ENCODE measurements at places on chromosomes 1 and 21.

DNA sequence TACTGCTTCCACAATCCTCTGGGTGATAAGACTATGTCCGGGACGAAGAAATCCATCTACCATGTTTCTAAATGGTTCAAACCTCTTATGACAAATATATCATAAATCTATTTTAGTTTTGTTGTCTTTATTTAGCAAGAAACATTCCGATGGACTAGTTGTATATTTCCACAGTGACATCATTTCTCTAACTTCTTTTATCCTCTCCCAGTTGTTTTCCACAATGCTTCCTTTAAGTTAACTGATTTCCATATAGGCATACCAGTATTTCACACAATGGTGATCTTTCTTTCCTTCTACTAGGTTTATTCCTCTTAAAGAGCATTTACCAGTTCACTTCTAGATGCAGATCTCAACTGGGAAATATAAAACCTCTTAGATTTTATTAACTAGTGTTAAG is 44.8 kb downstream of the USP1 start:
- DNase-seq, result no peak
- H3K4me3 ChIP-seq, result no peak overlapping the region
- no peaks in the 10 kb centered on the region for H3K27me3 ChIP-seq
- H3K27ac ChIP-seq, result no peak overlapping the region
- H3K36me3 ChIP-seq, result peaks cover 27% of the 10 kb centered on the region
- peaks cover 6% of the 10 kb centered on the region for H3K4me1 ChIP-seq

GRCh38 chr1:210883821-210884220 is 250.1 kb downstream of the KCNH1 start:
- no peaks in the 10 kb centered on the region for H3K4me1 ChIP-seq
- no peak for DNase-seq
- no peak overlapping the region for H3K27ac ChIP-seq
- peaks cover 16% of the 10 kb centered on the region for H3K27me3 ChIP-seq

GRCh38 chr21:45443595-45444181 is 38.7 kb downstream of the COL18A1 start:
- peaks cover 38% of the 10 kb centered on the region for H3K36me3 ChIP-seq
- no peak overlapping the region for H3K4me3 ChIP-seq
- peaks cover 13% of the 10 kb centered on the region for H3K4me1 ChIP-seq
- H3K27ac ChIP-seq, result peak overlapping the region; percentile 6
- no peaks in the 10 kb centered on the region for H3K27me3 ChIP-seq

DNA sequence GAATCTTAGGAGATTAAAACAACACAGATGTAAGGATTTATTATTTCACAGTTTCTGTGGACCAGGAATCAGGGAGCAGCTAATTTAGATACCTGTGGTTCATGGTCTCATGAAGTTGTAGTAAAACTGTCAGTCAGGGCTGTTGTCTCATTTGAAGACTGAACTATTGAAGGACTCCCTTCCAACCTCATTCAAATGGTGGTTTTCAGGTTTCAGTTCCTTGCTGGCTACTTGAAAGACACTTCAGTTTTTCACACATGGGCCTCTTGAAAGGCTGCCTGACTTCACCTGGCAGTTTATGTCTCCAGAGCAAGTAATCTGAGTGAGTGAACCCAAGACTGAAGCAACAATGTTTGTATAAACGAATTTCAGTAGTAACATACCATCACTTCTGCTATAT is 915.9 kb downstream of the PLA2G4A start:
- no peaks in the 10 kb centered on the region for H3K4me1 ChIP-seq
- no peaks in the 10 kb centered on the region for H3K27me3 ChIP-seq
- no peak for DNase-seq
- no peaks in the 10 kb centered on the region for H3K36me3 ChIP-seq
- no peak overlapping the region for H3K27ac ChIP-seq
- H3K4me3 ChIP-seq, result no peak overlapping the region

GRCh38 chr21:22223385-22223784 is 1225.2 kb downstream of the NCAM2 start:
- peak overlapping the region; percentile 16 for H3K4me3 ChIP-seq
- peaks cover 7% of the 10 kb centered on the region for H3K36me3 ChIP-seq
- DNase-seq, result no peak
- H3K27me3 ChIP-seq, result no peaks in the 10 kb centered on the region
- peak overlapping the region; percentile 88 for H3K27ac ChIP-seq
- H3K4me1 ChIP-seq, result peaks cover 39% of the 10 kb centered on the region

Measured in mesothelial cell of epicardium (in vitro differentiated cells).